Activated T-cell treated with anti-CD3 and anti-CD28 coated beads, Interleukin-2, amount 50 U/mL, for 24 hours (primary cell): ENCODE measurements at places on chromosomes 6 and 20.

DNA sequence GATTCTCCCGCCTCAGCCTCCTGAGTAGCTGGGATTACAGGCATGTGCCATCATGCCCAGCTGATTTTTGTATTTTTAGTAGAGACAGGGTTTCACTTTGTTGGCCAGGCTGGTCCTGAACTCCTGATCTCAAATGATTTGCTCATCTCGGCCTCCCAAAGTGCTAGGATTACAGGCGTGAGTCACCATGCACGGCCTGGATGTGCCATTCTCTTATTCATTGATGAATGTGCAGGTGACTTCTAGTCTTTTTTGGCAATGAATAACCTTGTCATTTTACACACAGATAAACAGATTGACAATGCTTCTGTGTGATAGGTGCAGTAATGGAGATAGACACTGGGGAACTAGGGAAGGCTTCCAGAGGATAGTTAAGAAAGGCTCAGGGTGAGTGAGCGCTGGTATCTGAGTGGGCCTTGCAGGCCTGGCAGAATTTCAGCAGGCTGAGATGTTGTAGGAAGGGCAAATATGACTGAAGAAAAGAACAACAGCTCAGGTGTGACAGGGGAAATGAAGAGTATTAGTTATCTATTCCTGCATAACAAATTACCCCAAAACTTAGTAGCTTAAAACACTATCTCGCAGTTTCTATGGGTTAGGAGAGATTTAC is 23.3 kb downstream of the PPARD start:
- no peak overlapping the region for H3K4me3 ChIP-seq
- peaks cover 74% of the 10 kb centered on the region for H3K4me1 ChIP-seq
- H3K27me3 ChIP-seq: no peaks in the 10 kb centered on the region

- DNase-seq: no peak
- no peaks in the 10 kb centered on the region for H3K36me3 ChIP-seq
- H3K27ac ChIP-seq: no peak overlapping the region
- no peaks in the 10 kb centered on the region for H3K27me3 ChIP-seq
- H3K4me1 ChIP-seq: no peaks in the 10 kb centered on the region
Observed at GRCh38 chr20:22020201-22020600, 314.7 kb downstream of the PAX1 start.

DNA sequence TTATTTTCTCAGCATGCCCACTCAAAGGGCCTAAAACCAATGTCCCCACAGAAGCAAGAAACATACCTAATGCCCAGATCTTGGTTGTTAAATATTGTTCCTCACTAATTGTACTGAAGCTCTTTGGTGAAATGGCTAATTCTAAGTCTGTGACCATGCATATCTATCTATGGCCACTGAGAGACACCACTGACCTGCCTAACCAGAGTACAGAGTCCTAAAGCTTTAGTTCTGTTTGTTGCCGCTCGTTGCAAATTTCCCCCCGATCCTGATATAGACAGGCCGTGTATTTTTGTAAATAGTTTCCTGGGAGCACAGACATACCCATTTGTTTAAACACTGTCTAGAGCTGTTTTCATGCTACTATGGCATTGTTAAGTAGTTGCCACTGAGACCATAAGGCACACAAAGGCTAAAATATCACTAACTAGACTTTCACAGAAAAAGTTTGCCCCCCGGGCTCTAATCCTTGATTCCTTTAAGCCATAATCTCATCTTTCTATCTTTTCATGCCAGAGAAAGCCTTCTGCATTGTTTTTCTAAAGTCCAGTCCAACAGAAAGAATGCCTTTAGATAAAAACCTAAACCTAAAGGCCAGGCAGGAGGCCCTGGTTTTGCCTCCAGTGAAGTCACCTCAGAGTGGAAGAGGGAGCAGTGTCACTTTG is 48.7 kb downstream of the DNAAF9 start:
- DNase-seq: no peak
- no peaks in the 10 kb centered on the region for H3K36me3 ChIP-seq
- H3K27ac ChIP-seq: no peak overlapping the region
- no peaks in the 10 kb centered on the region for H3K4me1 ChIP-seq
- H3K27me3 ChIP-seq: no peaks in the 10 kb centered on the region

GRCh38 chr6:145372671-145373151 is 362.6 kb downstream of the EPM2A start:
- peaks cover 13% of the 10 kb centered on the region for H3K4me1 ChIP-seq
- no peak overlapping the region for H3K4me3 ChIP-seq
- H3K36me3 ChIP-seq: no peaks in the 10 kb centered on the region
- DNase-seq: no peak
- no peak overlapping the region for H3K27ac ChIP-seq

DNA sequence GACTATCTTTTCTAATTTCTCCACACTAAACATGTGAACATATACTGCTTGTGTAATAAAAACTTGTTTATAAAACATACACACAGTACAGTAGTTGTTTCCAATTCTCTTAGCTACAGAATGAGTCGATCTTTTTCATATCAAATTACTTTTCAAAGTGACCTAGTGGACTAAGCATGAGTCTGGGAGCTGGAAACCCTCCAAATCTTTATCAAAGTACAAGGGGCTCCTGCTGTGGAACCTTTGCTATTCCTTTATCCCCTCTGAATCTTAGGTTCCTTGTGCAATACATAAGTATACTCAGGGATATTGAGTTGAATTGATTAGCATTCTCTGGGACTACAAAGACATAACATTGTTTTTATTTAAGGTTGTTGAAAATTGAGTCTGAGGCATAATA is 48.7 kb upstream of the TAB2 start:
- H3K36me3 ChIP-seq: no peaks in the 10 kb centered on the region
- H3K27ac ChIP-seq: no peak overlapping the region
- H3K4me1 ChIP-seq: peaks cover 64% of the 10 kb centered on the region
- no peak overlapping the region for H3K4me3 ChIP-seq

GRCh38 chr6:143283887-143284645 is 166.4 kb downstream of the ADAT2 start:
- no peak overlapping the region for H3K27ac ChIP-seq
- DNase-seq: no peak
- no peaks in the 10 kb centered on the region for H3K36me3 ChIP-seq
- H3K4me3 ChIP-seq: no peak overlapping the region
- H3K4me1 ChIP-seq: no peaks in the 10 kb centered on the region
- H3K27me3 ChIP-seq: no peaks in the 10 kb centered on the region

GRCh38 chr6:131122007-131122406 is 13.3 kb upstream of the AKAP7 start:
- no peaks in the 10 kb centered on the region for H3K36me3 ChIP-seq
- no peak overlapping the region for H3K4me3 ChIP-seq
- H3K4me1 ChIP-seq: no peaks in the 10 kb centered on the region
- H3K27ac ChIP-seq: no peak overlapping the region
- DNase-seq: no peak
- H3K27me3 ChIP-seq: peaks cover 4% of the 10 kb centered on the region

- H3K27me3 ChIP-seq: no peaks in the 10 kb centered on the region
- H3K4me1 ChIP-seq: no peaks in the 10 kb centered on the region
- DNase-seq: no peak
- peaks cover 93% of the 10 kb centered on the region for H3K36me3 ChIP-seq
Observed at GRCh38 chr6:41092421-41093140, 19.8 kb downstream of the NFYA start.

- DNase-seq: no peak
- peaks cover 11% of the 10 kb centered on the region for H3K36me3 ChIP-seq
- no peaks in the 10 kb centered on the region for H3K27me3 ChIP-seq
- H3K4me3 ChIP-seq: no peak overlapping the region
Observed at GRCh38 chr20:59955131-59955796, 3.0 kb upstream of the CDH26 start.

DNA sequence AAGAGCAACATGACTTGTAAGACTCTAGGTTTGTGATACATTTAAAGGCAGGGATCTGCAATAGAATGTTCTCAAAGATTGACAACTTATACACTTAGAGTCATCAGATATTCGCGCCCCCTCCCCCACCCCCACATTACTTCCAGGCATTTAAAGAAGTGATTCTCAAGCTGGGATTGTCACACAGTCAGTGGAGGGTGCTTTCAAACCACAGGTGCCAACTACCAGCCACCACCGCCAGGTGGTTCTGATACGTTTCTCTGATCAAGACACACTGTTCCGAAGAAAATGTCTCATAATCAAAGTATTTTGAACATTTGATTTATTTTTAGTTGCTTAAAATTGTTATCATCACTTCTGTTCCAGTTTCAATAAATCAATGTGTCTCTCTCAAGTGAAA is 357.5 kb downstream of the ESR1 start:
- H3K4me3 ChIP-seq: no peak overlapping the region
- no peak for DNase-seq
- peaks cover 41% of the 10 kb centered on the region for H3K4me1 ChIP-seq

- DNase-seq: no peak
- peak overlapping the region; percentile 59 for H3K4me3 ChIP-seq
- peak overlapping the region; percentile 95 for H3K27ac ChIP-seq
- no peaks in the 10 kb centered on the region for H3K27me3 ChIP-seq
- peaks cover 53% of the 10 kb centered on the region for H3K4me1 ChIP-seq
- H3K36me3 ChIP-seq: peaks cover 23% of the 10 kb centered on the region
Observed at GRCh38 chr6:11278207-11278559, 45.7 kb upstream of the NEDD9 start.

GRCh38 chr20:3156811-3157619 is 2.6 kb downstream of the FASTKD5 start:
- peak overlapping the region; percentile 94 for H3K27ac ChIP-seq
- H3K4me1 ChIP-seq: peaks cover 62% of the 10 kb centered on the region
- H3K27me3 ChIP-seq: no peaks in the 10 kb centered on the region
- H3K36me3 ChIP-seq: peaks cover 63% of the 10 kb centered on the region
- DNase-seq: no peak

- no peak overlapping the region for H3K27ac ChIP-seq
- peaks cover 6% of the 10 kb centered on the region for H3K27me3 ChIP-seq
- DNase-seq: no peak
- no peaks in the 10 kb centered on the region for H3K36me3 ChIP-seq
- H3K4me3 ChIP-seq: no peak overlapping the region
Observed at GRCh38 chr6:3306848-3307247, 48.1 kb downstream of the PSMG4 start.

DNA sequence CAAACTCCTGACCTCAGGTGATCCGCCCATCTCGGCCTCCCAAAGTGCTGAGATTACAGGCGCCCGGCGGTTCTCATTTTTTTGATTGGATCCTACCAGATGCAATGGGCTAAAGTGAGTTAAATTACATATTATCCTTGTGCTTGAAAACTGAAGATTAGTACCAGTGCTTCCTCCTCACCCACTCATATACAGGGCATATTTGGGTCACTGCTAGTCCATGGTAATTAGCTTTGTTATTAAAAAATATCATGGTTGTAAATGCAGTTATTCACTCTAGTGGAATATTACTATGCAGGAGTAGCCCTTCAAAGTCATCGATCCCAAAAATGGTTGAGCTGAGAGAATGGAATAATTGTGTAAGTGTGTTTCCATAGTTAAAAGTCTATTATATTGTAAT is 26.5 kb downstream of the ZNF292 start:
- no peak for DNase-seq
- H3K27me3 ChIP-seq: no peaks in the 10 kb centered on the region
- peak overlapping the region; percentile 59 for H3K4me3 ChIP-seq
- H3K36me3 ChIP-seq: peaks cover 78% of the 10 kb centered on the region
- H3K4me1 ChIP-seq: peaks cover 88% of the 10 kb centered on the region
- H3K27ac ChIP-seq: peak overlapping the region; percentile 95

DNA sequence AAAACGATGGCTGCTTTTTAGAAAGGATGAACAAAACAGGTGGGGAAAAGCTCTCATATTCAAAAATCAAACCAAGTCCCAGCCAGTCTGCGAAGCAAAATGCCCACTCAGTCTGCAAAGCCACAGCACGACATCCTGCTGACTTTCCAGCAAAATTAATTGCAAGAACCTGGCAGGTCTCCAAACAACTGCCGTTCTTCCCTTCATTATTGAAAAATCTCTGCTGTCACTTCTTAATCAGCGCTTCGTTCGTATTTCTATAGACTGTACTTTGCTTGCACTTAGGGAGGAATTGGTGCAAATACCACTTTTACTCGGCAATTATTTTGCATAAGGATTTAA is 222.4 kb downstream of the CBLN4 start:
- H3K36me3 ChIP-seq: no peaks in the 10 kb centered on the region
- H3K4me3 ChIP-seq: no peak overlapping the region
- no peaks in the 10 kb centered on the region for H3K27me3 ChIP-seq
- no peak overlapping the region for H3K27ac ChIP-seq

DNA sequence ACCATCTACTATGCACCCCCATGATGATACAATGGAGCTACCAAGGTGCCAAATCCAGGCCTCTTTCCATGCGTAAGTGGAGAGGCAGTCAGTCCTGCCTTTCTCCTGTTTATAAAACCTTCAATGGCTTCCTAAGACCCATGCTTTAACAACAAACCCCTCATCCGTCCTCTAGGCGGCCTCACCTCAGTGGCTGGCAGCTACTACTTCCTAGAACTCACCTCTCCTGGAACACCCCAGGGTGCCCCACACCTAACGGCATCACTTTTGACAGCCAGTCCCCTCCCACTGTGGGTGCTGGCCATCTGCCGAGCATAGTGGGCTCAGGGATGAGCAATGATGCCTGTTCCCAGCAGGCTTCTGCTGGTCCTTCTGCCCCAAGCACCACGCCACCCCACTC is 80.0 kb upstream of the TAB2 start:
- no peak overlapping the region for H3K4me3 ChIP-seq
- H3K36me3 ChIP-seq: peaks cover 2% of the 10 kb centered on the region
- no peak for DNase-seq
- H3K27me3 ChIP-seq: no peaks in the 10 kb centered on the region

GRCh38 chr6:129732542-129732941 is 22.6 kb upstream of the ARHGAP18 start:
- no peak for DNase-seq
- no peak overlapping the region for H3K27ac ChIP-seq
- H3K4me1 ChIP-seq: peaks cover 12% of the 10 kb centered on the region
- no peaks in the 10 kb centered on the region for H3K27me3 ChIP-seq
- H3K36me3 ChIP-seq: no peaks in the 10 kb centered on the region

- DNase-seq: no peak
- no peak overlapping the region for H3K4me3 ChIP-seq
- H3K4me1 ChIP-seq: no peaks in the 10 kb centered on the region
- H3K36me3 ChIP-seq: no peaks in the 10 kb centered on the region
- H3K27ac ChIP-seq: no peak overlapping the region
Observed at GRCh38 chr6:161618831-161619454, 345.1 kb upstream of the AGPAT4 start.

GRCh38 chr6:49332781-49333180 is 130.3 kb downstream of the MMUT start:
- no peaks in the 10 kb centered on the region for H3K4me1 ChIP-seq
- no peaks in the 10 kb centered on the region for H3K27me3 ChIP-seq
- H3K36me3 ChIP-seq: no peaks in the 10 kb centered on the region
- DNase-seq: no peak
- no peak overlapping the region for H3K4me3 ChIP-seq
